ENCODE measurements at places on chromosomes 7 and 10.

- DNase-seq = peak; percentile 32
Observed at GRCh38 chr7:70786076-70786475, 345.9 kb upstream of the GALNT17 start.

GRCh38 chr10:4066581-4067390, 281.8 kb upstream of the KLF6 start:
- DNase-seq = peak; percentile 56

GRCh38 chr10:88682491-88682890, 18.2 kb downstream of the LIPF start:
- no peak for DNase-seq

DNA sequence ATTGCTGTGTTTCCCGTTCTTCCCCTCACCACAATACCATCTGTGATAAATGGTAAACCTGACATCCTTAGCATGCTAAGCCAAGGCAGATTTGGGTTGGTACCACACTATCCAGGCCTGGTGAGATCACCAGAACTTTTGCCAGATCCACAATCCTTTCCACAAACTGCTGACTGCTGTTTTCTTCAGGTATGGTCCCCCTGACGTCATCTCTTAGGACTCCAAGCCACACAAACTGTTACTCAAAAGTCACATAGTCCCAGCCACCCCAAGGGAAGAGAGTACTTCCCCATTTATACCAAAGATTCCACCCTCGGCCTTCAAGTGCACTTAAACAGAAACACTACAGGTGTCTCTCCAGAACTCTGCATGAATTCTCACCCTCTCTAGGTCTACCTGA, 34.8 kb downstream of the SLC25A13 start:
- DNase-seq = no peak

- no peak for DNase-seq
Observed at GRCh38 chr7:14389595-14389994, 400.1 kb upstream of the ETV1 start.

DNA sequence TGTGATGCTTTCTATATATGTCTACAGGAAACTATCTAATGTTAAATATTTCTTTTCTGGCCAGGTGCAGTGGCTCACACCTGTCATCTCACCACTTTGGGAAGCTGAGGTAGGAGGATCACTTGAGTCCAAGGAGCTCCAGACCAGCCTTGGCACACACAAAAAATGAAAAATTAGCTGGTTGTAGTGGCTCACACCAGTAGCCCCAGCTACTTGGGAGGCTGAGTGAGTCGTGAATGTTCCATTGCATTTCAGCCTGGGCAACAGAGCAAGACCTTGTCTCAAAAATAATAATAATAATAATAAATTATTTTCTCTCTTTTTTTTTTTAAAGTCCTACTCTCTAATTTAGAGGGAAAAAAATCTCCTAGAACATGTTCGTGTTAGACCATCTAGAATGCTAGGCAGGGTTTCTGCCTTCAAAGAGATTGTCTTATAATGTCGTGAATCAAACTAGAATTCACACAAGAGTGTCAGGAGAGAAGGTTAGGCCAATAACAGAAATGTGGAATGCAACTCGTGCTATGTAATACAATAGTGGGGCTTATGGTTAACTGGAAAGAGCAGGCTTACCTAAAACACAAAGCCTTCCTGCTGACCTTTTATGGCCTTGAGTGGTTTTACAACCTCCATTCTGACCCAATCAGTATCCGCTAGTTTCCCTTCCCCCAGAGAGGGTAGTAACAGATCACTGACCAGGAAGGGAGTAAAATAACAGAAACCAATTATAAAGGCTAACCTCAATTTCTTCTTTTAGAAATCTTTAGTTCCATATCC, 46.3 kb downstream of the MYOF start:
- peak; percentile 78 for DNase-seq

DNA sequence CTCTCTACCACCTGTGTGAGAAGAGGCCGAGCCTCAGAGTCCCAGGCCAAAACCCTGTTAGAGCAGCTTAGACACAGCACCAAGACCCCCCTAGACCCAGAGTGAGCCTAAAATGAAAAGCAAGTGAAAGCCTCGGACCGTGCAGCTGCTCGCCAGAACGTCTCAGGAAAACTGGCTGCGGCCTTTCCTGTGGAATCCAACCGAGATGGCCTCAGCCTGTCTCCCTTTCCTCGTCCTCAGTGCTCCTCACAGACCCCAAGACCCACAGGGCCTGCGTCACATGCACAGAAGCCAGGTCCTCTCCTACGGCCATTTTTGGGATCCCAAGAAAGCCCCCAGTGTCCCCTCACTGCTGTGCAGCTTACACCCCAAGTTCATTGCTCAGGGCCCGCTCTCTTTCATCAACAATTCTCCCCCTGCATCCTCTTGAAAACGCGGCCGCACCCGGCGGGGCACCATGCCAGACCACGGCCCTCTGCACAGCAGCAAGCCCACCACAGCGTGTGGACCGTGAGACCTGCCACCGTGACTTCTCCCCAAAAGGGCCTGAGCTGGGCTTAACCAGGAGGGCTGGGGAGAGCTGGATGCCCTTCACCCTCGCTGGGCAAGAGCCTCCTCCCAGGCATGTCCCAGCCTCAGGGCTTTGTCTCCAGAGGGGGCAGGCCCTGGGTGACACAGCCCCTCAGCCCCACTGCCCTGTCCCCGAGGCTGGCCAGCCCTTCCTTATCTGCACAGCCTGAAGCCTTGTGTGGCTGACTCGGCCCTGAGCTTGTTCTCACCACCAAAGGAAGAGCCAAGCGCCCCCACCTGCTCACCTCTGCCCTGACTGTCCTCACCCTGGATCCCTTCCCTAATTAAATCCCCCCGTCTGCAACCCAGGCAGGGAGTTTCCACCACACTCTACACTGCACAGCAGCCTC, 142.9 kb downstream of the PTPRN2 start:
- DNase-seq = no peak

DNA sequence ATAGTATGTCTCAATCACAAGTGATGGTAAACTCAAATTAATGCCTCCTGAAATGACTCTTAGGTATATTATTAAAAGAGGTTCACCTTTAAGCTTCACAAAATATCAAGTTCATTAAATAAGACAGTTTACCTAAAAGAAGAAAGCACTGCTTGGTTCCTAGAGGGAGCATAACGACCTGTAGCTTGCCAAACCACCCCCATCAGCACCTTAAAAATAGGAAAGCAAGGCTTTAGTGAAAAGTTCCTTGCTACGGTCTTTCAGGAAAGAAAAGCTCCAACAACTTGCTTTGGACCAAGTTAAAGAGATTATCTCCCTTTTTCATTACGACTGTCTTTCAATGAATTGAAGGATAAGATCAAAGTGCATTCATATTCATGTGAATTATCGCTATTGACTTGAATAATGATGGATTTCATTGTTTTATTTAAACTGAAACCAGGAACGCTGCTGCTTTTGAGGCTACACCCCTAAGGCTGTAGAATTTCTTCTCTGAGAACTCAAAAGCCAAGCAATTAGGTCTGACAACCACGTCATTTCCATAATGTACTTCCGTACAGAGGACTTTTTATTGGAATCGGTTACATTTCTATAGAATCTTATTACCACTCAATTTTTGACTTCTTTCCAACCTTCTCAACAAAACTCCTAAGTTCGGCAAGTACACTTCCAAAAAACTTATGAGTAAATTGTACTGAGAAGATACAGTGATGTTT, 7.0 kb upstream of the SPAG6 start:
- DNase-seq = no peak

DNA sequence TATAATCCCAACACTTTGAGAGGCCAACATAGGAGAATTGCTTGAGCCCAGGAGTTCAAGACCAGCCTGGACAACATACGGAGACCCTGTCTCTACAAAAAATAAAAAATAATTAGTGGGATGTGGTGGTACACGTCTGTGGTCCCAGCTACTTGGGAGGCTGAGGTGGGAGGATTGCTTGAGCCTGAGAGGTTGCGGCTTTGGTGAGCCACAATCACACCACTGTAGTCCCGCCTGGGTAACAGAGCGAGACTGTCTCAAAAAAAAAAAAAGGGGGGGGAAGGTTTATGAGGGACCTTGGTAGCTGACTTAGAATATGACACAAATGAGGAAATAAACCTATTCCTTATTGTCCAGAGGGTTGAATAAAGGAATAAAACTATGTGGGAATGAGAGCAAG, 30.8 kb downstream of the SCD start:
- DNase-seq = no peak

DNA sequence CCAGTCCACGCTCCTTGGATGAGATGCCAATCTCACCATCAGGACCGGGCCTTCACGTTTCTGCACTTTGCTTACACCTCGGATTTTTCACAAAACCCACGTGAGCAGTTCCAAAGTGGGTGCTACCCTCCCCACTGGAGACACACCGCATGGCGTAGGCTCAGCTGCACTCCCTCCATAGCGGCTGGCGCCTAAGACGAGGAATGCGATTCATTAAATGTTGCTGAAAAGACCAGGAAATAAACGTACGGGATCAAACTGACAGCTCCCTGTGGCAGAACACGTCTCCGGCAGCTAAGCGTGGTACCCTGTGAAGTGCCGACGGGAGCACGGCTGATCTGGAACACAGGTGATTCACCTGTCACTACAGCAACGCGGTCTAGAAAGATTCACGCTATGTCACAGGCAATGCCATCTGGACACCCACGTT, 209.0 kb downstream of the DIP2C start:
- DNase-seq = no peak

DNA sequence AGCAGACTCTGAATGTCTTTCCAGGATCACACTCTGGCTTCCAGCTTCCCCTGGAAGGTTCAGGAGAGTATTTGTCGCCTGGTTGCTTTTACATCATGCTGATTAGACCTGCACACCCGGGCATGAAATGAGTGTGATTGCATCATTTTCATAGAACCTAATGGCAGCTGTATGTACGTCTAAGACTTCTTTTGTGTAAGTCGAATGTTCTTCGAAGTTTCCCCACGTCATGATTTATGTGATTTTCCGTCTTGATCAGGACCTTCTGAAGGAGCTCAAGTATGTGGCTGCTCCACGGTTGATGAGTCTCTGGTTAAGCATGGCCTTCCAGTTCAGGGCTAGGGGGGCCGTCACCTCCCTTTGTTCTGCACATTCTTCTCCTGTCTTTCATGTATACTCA, 4.5 kb downstream of the EIF4H start:
- DNase-seq = no peak

DNA sequence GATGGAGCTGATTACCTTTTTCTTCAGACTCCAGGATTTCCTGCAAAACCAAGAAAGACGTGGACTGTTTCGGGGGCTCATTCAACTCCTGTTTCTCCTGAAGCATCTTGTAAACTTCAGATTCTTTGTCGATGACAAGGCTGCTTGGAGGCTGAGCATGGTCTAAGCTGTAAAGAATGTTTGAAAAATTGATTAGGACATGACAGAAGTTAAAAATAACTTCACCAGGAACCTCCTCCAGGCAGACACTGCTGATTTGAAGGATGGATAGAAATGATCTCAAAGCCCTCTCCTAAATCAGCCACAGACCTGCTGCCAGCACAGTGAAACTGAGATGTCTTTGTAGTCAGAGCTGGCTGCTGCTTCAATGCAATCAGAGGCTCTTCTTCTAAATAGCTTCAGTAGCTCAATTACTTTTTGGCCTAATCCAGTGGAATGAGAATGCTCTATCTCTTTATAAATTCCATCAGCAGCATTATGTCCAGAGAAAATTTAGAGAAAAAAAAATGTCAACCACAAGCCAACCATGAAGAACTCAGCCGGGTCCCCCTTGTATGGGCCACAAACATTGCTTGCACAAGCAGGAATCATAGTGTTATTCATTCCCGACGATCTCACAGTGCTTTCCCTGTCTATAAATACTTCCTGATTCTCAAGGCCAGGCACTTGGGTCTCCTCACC, 43.5 kb downstream of the PDLIM1 start:
- DNase-seq = peak; percentile 77

- no peak for DNase-seq
Observed at GRCh38 chr7:127652333-127653248, 597 bp downstream of the SND1 start.

DNA sequence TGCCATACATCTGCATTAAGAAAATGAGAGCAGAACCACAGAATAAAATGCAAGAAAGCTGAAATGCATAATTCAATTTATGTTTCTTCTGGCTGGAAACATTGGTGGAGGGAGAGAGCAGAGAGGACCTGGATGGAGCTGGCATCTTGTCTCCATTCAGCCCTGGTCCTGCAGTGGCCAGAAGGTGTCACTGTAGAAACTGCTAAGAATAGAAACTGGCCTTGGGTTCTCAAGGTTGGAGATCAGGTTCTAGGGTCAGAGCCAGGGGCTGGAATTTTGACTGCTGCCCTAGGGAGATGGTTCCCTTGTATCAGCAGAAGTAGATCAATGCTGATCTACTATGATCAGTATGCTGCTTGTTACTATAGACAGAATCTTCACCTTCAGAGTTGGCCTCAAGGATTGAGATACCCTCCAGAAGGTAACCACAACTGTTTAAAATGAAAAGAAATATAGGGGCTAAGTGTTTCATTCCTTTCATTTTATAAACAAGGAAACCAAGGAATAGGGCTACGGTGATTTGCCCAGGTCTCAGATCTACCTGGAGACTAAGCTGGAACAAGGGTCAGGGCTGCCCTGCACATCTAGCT, 13.1 kb downstream of the TAS2R41 start:
- DNase-seq = peak; percentile 86

GRCh38 chr7:28055161-28055544, 125.4 kb downstream of the JAZF1 start:
- peak; percentile 64 for DNase-seq

- peak; percentile 77 for DNase-seq
Observed at GRCh38 chr7:102119213-102119651, 167.4 kb upstream of the SH2B2 start.

- peak; percentile 85 for DNase-seq
Observed at GRCh38 chr10:86684331-86685097, 16.2 kb downstream of the LDB3 start.

DNA sequence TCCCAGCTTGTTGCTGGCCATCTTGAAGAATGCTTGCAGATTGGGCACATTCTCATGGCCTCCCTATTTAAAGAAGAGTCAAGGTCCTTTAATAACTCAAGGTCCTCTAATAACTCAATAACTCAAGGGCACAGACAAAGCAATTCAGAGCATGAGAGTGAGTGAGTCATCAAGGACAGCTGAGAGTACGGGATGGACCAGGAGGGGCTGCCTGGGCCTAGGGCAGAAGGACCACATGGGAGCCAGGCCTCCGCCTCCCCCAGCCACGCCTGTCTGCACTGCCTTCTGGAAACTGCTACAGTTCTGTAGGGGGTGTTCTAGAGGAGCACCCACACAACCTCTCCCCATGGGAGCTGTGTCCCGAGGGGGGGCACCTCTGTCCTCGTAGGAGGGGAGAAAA, 48.9 kb downstream of the ZNF503 start:
- peak; percentile 59 for DNase-seq

- no peak for DNase-seq
Observed at GRCh38 chr7:36966039-36966438, 241.7 kb upstream of the AOAH start.
